ENCODE measurements at places on chromosomes 3 and 15.

- DNase-seq: no peak
Measured at GRCh38 chr3:188667926-188668325, 503.8 kb upstream of the TPRG1 start.

DNA sequence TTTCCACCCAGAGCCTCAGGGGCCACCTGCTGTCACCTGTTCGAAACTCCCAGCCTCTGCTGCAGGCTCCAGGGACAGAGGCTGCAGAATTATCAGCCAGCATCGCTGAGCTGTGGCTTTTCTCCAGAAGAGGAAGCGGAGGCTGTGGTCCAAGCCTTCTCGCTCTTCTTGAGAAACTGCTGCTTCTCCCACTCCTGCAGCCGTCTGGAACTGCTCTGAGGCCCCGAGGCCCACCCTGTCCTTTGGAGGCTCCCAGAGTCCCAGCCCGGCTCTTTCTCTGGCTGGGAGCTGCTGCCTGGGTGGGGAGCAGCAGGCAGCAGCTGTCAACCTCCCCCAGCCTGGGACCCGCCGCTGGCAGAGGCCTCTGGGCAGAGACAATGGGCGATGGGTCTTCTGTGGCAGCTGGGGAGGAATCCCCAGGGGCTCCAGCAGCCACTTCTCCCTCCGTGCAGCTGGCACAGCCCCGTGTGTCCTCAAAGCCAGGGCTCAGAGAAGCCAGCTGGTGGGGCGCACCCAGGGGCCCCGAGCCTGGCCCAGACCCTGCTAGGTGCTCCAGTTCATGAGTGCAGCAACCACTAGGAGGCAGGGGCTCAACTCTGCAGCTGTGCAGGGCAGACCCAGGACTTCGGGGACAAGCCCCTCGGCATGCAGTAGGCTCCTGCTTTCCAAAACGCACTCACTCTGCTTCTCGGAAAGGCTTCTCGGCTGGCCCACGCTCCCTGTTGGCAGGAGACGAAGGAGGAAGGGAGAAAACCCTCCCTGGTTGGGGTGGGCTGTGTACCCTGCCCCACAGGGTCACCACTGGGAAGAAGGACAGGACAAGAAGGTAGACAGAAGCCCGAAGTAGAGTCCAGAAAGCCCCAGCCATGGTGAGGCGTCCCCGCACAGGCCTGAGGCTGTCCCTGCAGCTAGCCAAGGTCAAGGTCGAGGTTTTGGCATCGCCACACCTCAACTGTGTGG is 49.9 kb upstream of the FURIN start:
- DNase-seq: peak; percentile 64

DNA sequence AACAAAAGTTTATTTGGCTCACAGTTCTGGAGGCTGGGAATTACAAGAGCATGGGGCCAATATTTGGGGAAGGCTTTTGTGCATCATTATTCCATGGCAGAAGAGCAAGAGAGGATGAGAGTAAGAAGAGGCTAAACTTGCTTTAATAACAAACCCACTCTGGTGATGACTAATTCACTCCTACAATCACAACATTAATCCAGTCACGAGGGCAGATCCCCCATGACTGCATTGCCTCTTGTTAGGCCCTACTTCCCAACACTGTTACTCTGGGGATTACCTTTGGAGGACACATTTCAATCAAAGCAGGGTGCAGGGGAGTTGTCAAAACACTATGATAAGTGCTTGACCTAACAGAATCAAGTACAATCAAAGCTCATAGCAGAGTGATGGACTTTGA is 181.7 kb downstream of the BBX start:
- no peak for DNase-seq

DNA sequence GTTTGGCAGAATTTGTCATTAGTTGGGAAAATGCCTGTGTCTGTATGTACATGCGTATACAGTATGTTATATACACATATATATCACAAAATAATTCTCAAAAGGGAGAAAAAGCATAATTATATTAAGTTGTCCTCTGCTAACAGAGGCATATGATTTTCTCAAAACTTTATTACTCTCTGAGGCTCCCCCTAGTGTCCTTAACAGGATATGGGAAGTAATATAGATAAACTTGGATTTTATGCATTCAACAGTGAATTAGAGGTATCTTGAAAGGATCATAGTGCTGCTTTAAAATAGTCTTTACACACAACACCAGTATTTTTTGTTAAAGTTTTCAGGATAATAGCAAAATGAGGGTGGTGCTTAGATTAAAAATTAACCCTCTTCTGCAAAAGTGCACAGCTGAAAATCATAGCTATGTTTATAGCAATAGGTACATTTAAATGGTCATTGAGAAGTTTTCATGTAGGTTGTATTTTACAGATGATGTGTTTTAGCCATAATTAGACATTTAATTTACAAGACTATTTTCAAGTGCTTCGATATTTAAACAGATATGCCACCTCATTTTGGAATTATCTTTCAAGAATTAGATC is 454.0 kb upstream of the ROBO2 start:
- no peak for DNase-seq

DNA sequence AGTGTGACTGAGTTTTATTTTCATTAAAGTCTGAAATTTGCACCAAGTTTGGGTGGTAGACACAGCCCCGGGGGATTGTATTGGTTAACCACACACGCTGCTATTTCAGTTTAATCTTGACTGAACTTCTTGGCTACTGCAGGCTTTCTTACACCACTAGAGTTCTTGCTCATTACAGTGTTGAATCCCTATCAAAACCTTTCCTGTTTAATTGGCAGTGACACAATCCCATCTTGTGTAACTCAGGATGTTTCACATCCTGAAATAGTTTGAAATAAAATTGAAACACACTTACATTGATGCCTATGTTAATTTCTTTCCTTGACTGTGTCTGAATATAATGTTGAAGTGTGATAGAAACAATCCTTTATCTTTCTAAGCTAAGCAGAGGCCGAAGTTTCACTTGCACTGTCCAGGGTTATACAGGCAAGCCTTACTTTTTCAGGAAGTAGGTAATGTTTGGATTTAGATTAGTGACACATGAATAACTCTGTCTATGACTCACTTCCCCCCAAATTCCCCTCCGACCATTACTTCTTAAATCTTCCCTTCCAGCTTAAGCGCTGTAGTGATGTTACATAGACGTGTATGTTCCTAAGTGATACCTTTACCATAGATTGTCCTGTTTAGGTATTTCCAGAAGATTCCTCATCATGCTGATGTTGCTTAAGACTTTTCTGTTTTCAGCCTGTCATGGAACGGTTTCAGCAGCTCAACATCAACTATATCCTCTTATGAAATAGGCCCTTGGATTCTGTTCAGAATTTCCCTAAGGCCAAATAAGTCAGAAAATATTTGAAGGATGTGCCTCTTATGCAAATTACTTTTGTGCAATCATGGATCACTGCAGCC is 16.8 kb downstream of the ATG7 start:
- no peak for DNase-seq
